Cardiac muscle cell (in vitro differentiated cells and primary cell): ENCODE measurements at places on chromosomes 12 and 14. TPM values are rescaled to one million over a fixed set of nuclear protein-coding genes. Genes with fewer than 3 reads are reported as not detected.

The KRT85 gene
- total RNA-seq, result 0.12 TPM in 1 of 2 replicates, not detected in the other

GRCh38 chr12:105275997-105276733 is 40.2 kb upstream of the APPL2 start:
- H3K27me3 ChIP-seq, result no peaks in the 10 kb centered on the region
- no peak for DNase-seq
- no peak overlapping the region for H3K4me3 ChIP-seq
- no peak overlapping the region for H3K27ac ChIP-seq

DNA sequence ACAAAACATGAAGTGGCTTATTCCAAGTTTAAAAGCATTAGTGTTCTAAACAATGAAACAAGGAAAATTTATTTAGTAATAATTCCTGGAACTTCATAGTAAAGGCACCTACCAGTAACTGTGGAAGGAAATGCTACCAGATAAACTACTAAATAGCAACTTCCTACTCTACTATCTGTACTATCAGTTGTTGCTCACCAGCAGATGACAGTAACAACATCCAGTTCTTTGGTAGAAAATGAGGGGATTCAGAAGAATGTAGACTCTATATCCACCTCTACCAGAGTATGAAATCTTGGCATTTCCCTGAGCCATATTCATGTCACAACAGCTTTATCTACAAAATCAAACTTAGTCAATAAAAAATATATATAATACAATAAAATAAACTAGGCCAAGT is 3.1 kb downstream of the ENTPD5 start:
- DNase-seq, result peak; percentile 3
- H3K27ac ChIP-seq, result no peak overlapping the region
- no peaks in the 10 kb centered on the region for H3K36me3 ChIP-seq

The CHST11 gene
- 29.8 and 39.8 TPM in 2 replicates for total RNA-seq

The CLEC14A gene
- 0.18 and 0.42 TPM in 2 replicates for total RNA-seq

The TAS2R9 gene
- total RNA-seq, result 0.21 and 1.8 TPM in 2 replicates

GRCh38 chr12:132597333-132598316 is 12.8 kb downstream of the LRCOL1 start:
- H3K4me1 ChIP-seq, result no peaks in the 10 kb centered on the region
- no peak overlapping the region for H3K27ac ChIP-seq
- DNase-seq, result peak; percentile 87
- peaks cover 32% of the 10 kb centered on the region for H3K27me3 ChIP-seq
- peak overlapping the region; percentile 43 for H3K4me3 ChIP-seq
- no peaks in the 10 kb centered on the region for H3K36me3 ChIP-seq

DNA sequence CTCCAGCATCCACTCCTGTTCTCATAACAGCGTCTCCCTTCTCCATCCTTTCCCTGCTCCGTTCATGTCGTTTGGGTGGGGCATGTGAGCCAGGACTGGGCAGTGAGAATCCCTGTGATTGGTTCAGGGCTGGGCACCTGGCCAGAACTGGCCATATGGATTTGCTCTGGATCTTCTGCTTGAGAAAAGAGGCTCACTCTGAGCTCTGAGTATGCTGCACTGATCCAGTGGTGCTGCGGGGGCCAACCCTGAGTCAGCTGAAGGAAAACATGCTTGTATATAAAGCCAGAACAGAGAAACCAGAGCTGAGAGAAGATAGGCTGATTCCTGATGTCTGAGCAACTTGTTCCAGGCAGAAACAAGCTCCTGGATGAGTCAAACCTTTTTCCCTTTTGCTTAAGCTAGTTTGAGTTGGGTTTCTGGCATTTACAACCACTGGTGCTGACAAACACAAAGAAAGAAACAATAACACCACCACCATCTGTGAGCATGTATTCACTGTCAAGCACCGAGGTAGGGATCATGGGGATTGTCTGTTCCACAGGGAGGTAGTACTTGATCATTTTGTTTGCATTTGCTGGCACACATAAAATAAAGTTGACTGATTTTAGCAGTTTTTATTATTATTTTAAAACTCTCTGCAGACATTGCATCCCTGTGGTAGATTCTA is 14.0 kb upstream of the HPD start:
- no peak overlapping the region for H3K4me3 ChIP-seq
- H3K4me1 ChIP-seq, result no peaks in the 10 kb centered on the region
- no peaks in the 10 kb centered on the region for H3K27me3 ChIP-seq

The RERG gene
- 12.3 and 14.8 TPM in 2 replicates for total RNA-seq
